Stimulated activated CD8-positive, alpha-beta memory T cell treated with anti-CD3 and anti-CD28 coated beads, Interleukin-4, amount 100 ng/mL, for 1 hour (primary cell): ENCODE measurements at places on chromosomes 2 and 18.
A peak's percentile ranks its signal among the peaks of the same experiment; 100 is the strongest.

DNA sequence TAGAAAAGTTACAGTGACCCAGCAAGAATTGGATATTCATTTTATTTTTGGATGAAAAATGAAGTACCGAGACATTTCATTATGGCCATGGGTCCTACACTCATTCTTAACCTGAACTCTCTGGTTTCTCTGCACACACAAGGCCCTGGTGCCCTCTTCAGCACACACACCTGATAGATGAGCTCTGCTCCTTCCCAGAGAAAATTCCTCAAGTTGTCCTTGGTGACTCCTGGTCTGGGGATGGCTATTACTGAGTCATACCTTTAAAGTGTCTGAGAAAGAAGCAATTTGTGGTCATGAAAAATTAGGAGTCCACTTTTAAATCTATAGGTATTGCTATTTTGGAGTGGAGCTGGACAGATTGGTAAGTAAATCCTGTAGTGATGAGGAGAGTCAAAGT, 311.5 kb downstream of the CDH2 start:
- no peak for DNase-seq

- DNase-seq: no peak
Observed at GRCh38 chr2:11659851-11660250, 10.1 kb downstream of the NTSR2 start.

GRCh38 chr2:98634406-98635092, 26.2 kb downstream of the UNC50 start:
- peak; percentile 27 for DNase-seq

DNA sequence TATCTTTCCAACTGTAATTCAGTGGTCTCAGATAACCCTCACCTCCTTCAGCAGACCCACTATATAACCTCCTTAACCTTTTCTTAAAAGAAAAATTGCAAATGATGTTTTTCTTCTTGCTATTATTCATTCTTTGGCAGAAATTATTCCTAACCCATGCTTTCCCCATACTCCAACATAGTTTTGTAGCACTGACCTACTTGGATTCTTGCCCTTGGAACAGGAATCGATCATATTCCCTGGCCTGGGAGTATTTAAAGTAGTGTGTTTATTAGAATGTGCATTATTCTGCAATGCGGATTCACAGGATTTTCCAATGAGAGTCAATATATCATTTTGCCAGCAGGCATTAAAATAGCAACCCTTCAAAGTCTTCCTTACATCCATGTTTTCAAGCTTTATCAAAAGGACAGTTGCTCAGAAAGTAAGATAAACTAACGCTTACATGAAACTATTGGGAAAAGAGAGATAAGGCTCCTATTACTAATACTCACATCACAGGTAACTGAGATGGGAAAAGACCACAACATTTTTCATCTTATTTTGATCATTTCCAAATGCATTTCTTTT, 37.4 kb downstream of the CHN1 start:
- DNase-seq: no peak

DNA sequence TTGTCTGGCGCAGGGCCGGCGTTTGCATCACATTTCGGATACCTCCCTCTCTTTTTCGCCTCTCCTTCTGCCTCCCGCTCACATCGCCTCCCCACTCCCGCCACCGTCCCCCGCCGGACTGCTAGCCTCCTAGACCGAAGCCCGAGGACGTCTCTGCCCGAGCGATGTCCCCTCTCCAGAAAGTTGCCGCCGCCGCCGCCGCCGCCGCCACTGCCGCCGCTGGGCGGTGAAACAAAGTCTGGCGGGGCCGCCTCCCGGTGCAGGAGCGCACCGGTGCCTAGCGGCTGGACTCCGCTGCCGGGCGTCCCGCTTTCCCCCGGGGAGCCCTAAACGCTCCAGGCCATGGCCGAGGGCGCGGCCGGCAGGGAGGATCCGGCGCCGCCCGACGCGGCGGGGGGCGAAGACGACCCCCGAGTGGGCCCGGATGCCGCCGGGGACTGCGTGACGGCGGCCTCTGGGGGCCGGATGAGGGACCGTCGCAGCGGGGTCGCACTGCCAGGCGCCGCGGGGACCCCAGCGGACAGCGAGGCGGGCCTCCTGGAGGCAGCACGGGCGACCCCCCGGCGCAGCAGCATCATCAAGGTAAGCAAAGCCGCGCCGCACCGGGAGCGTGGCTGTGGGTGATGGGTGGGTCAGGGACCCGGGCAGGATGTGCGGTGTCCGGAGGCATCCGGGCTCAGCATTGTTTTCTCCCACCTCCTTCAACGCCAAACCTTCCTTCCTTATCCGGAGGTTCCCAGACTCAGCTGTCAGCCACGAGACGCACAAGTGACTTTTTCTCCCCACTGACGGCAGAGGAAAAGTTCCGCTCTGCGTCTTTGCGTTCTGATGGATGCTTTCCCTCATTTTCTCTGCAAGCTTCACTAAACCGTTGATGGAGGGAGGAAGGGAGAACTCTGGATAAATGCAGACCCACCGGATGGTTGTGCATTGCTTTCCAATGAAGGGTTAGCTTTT, 643 bp downstream of the PLCL1 start:
- DNase-seq: no peak
